ENCODE measurements at places on chromosomes 2 and 18.

DNA sequence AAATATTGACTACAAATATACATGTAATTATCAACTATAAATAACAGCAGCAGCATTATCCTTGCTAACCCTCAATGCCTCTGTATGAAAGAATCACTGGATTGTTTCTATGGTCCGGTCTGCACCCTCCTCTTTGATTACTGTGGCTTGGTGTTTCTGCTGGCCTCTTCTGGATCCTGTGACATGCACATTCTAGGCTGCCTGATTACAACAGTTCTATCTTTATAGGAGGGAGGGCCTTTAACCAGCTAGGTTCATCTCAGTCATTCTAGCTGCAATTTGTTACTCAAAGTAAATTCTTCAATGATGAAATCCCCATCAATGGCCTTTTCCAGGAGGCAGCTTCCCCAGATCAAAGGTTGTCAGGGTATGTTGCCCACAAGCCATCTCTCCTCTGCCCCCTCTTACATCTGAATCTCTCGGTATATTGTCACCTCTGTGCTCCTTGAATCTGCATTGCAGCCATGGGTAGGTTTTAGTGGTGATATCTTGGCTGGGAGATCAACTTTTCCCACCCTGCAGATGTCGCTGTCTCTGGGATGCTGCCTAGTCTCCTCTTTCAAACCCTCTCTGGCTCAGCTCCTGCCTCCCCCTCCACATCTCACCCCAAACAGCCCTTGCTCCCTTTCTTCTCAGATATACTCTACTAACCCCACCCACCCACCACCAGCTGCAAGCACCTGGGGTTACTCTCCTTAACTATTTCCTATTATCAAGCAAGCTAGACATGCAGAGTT lies 106.2 kb upstream of the BZW1 start:
- DNase-seq, result peak; percentile 54

DNA sequence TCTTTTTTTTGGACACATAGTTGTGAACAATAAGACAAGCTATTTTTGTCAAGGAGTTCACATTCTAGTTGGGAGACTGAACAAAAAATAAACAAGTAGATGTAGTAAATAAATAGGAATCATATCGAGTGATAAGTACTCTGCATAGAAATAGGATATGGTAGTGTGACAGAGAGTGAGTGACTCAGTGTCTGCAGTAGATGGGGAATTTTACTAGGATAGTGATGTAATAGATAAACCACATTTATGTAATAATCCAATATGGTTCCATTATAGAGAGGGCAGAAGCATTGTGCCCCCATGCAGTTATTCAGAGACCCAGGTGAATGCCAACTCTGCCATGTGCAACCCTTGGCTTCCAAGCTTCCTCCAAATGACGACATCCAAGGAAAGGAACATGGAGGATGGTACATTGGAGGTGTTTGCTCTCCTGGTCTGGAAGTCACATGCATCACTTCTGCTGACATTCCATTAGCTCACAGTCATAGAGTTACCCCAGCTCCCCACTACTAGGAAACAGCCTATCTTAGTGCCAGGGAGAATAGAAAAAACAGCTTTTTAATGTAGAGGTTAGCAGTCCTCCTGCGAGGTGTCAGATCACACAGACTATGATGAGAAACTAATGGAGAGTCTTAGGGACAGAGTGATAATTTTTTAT lies 595.4 kb downstream of the NYAP2 start:
- DNase-seq, result peak; percentile 63

- peak; percentile 32 for DNase-seq
Measured at GRCh38 chr2:236360496-236360895, 96.3 kb upstream of the ASB18 start.

DNA sequence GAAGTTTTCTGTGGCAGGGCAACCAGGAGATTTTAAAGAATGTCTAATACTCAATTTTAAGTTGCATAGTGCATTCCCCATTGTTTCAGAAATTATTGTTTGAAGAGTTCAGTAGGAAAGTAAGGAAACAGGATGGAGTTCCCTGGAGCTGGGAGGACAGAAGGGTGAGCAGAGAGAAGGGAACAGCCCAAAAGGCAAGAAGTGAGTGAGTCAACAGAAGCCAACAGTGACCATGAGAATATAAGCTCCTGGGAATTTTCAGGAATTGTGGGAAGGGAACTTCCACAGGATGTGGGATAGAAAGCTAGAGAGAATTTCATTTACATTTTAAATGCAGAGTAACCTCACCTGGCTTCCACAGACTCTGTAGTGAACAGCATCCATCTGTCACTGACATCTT lies 268.1 kb upstream of the ATP5MC3 start:
- no peak for DNase-seq

GRCh38 chr2:14306268-14306861 lies 326.2 kb upstream of the LRATD1 start:
- no peak for DNase-seq

DNA sequence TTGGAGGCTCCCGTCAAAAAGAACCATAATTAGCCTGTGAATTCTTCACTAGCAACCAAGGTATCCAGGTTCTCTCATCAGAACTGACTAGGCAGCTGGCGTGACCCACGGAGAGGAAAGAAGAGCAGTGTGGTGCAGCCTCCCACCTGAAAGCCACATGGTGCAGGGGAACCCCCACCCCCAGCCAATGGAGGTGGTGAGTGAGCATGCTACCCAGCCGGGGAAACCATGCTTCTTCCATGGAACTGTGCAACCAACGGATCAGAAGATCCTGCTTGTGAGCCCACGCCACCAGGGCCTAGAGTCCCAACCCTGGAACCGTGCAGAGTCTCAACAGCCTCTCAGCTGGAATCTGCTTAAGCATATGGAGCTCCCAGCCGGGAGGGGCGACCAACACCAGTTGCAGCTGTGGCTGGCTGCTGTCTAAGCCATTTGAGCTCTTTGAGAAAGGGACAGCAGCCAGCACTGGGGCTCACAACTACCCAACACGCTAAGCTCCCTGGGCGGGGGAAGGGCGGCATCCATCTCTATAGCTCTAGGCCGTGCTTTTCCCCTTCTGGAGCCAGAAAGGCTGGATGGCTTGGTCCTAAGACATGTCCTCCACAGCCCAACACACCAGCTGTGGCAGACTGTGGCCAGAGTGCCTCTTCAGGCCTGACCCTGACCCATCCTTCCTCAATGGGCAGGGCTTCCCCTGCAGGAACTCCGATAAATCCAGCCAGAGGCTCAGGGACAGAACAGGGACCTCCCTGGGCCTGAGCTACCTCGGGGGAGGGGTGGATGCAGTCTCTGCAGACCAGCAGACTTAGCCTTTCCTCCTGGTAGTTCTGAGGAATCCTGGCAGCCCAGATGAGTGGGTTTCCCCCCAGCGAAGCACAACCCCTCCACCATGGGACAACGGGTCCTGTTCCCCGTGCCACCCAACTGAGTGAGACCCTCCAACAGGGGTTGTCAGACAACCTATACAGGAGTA lies 151.4 kb upstream of the NXPH2 start:
- DNase-seq, result no peak

GRCh38 chr2:235613649-235614048 lies 119.8 kb downstream of the AGAP1 start:
- DNase-seq, result no peak

Data from choroid plexus epithelial cell (primary cell).